ENCODE measurements at places on chromosomes 3 and 15. TPM values are rescaled to one million over a fixed set of nuclear protein-coding genes. Genes with fewer than 3 reads are reported as not detected.

- DNase-seq: peak; percentile 41
Observed at GRCh38 chr3:151305775-151306151, 10.9 kb downstream of the GPR87 start.

Gene SELENOS
- total RNA-seq: 39.8 TPM

Gene P2RY1
- total RNA-seq: under 0.01 TPM

DNA sequence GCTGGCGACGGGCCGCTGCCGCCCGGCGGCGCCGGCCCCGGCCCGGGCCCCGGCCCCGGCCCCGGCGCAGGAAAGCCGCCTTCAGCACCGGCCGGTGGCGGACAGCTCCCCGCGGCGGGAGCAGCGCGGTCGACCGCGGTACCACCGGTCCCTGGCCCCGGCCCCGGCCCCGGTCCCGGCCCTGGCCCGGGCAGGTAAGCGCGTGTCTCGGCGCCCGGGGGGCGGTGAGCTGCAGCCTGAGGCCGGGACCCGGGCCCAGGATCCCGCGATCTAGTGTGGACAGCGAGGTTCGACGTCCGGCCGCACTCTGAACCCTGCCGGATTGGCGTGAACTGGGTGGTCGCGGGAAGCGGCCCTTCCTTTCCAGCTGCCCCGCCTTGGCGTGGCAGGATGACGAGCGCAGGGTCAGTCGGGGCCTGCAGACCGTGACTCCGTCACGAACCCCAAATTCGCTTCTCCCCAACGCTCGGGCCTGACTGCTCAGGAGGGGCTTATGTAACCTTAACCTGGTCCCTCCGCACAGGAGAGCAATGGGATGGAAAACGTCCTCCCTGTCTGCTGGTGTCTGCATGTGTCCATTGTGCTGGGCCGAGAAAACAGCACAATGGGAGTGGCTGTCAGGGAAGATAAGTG, 472 bp downstream of the BSN start:
- DNase-seq: peak; percentile 10

GRCh38 chr3:16741890-16742289, 136.7 kb upstream of the DAZL start:
- DNase-seq: no peak
